ENCODE measurements at places on chromosomes 13 and 19.
A peak's percentile ranks its signal among the peaks of the same experiment; 100 is the strongest.

- no peak for DNase-seq
These were observed 66.4 kb downstream of the KLF12 start for GRCh38 chr13:74067818-74068217.

GRCh38 chr13:20997301-20998161 is 63.9 kb downstream of the LATS2 start:
- DNase-seq, result peak; percentile 95

DNA sequence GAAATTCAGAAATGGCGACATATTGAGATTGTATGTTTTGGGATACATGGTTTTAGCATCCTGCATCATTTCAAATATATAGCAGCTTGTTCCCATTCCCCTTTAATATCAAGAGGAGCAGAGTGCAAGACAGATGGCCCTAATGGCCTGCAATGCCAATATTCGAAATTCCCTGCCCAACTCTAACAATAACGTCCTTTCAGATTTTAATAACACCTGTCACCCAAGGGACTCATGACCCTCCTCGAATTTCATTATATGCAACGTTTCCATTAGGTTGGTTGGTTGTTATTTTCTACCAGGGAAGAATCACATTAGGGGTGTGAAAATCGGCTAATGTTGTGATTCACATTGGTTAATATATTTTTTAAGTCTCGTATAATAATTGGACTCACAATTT is 170.0 kb downstream of the TNFSF13B start:
- DNase-seq, result no peak

DNA sequence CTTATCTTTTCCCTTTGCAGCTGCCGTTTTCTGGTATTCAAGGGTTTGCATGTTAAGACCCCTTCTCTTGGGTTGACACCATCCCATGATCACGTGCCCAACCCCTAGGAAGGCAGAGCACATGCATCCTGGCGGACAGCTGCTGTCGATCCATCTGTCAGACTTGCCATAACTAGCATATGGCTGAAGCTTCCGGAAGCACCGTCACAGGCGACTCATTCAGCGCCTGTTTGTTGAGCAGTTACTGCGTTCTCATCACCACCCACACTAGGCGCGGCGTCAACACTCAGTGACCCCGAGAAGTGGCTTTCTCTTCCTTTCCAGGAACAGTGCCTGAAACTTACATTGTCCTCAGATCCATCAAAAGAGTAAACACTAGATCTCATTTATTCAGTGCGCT is 93.6 kb downstream of the SOX1 start:
- DNase-seq, result no peak

GRCh38 chr13:23180711-23181110 is at the start of gene SGCG:
TSS of gene SGCG (plus strand) at chr13:23180979. CDS start at chr13:23203695, 22,716 bp downstream.
- DNase-seq, result no peak

GRCh38 chr19:18432275-18433014 is 5.5 kb downstream of the ISYNA1 start:
- no peak for DNase-seq

GRCh38 chr13:109273326-109273751 is 513.0 kb downstream of the IRS2 start:
- DNase-seq, result no peak

GRCh38 chr13:30204564-30204963 is 102.8 kb downstream of the KATNAL1 start:
- no peak for DNase-seq

DNA sequence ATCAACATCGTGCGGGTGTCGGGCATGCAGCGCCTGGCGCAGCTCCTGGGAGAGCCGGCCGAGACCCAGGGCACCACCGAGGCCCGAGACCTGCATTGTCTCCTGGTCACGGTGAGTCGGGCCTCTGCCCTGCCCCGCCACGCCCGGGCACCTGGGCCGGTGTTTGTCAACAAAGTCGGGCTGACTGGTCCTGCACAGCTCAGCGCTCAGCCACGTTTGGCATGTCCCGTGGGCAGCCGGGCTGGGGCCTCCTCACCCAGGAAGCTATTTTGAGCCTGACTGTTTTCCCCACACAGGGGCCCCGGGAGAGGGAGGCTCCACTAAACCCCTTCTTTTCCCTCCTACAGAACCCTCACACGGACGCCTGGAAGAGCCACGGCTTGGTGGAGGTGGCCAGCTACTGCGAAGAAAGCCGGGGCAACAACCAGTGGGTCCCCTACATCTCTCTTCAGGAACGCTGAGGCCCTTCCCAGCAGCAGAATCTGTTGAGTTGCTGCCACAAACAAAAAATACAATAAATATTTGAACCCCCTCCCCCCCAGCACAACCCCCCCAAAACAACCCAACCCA is 1.3 kb downstream of the GADD45B start:
- DNase-seq, result no peak

DNA sequence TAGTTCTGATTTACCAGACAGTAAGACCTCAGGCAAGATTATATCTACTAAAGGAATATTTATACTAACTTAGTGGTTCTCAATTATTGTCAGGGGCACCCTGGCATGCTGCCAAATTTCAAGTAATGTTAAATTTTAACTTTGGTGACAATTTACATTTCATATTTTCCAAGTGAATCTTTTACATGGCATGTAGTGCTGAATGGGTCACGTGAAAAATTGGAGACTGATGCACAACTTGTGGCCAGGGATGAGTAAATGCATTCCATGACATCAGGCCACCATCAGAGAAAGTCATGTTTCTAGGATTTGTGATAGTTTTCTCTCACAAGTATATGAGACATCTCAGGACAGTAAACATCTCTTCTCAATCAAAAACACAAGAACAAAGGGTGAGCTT is 202.6 kb upstream of the SOX21 start:
- DNase-seq, result no peak

DNA sequence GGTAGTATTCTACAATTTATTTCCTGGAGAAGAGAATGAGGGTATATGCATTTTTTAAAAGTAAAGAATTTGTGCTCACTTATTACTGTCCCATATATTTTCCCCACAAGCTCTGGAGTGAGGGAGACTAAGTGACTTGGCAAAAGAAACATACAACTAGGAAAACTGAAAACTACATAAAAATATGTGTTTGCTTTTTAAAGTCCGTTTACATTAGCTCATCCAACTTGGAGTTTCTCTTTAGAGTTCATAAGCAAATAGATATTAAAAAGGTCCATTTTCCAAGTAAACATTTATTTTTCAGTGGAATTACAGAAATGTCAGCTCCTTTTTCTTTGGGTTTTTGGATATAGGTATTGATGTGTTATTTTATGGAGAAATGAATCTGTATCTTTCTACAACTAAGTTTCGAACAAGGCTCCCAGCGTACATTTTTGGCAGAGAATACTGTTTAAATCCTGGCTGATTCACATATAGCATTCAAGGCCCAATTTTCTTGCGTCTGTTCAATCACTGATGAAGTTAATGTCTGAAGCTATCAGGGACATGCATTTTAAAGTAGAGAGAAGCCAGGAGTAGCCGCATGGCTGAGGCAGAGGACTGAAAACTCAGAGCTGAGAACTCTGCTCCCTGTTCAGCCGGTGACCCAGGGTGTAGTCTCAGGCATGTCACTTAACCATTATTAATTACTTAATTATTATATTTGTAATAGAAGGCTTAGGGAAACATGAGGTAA is 729.4 kb downstream of the EFNB2 start:
- no peak for DNase-seq

DNA sequence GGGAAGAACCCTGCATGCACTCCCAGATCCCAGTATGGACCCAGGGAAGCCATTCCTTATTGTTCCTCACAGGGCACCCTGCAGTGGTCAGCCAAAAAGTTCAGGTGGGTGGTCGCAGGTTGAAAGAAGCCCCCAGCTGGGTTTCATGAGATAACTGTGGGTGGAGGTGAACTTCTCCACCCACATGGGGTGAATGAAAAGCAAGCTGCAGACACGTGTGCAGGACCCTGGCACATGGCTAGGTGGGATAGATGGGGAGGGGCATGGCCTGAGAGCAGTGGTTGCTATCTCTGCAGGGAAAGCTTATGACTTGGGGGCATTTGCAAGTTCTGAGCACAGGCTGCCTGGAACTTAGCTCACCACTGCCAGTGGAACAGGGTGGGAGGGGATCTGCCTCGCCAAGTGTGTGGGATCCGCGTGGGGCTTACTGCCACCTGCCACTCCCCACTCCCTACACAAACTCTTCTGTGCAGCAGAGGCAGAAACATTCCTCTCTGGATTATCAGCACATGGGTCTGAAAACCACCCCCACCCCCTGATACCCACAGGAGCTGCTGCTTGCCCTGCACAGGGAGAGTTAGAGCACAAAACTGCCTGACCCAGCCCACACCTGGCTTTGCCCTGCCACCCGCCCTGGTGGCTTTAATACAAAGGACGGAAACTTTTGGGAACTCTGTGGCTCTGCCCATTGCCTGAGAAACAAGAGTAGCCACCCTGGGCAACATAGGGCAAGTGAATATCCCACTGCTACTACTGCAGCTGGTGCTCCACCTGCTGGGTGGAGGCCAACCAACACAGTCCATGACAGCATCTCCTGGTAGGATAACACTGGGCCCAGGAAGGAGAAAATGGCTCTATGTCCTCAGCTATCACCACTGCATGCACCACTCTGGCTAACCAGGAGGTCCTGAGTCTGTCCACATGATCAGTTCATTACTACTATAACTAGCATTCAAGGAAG is 24.4 kb downstream of the PLA2G4C start:
- no peak for DNase-seq

DNA sequence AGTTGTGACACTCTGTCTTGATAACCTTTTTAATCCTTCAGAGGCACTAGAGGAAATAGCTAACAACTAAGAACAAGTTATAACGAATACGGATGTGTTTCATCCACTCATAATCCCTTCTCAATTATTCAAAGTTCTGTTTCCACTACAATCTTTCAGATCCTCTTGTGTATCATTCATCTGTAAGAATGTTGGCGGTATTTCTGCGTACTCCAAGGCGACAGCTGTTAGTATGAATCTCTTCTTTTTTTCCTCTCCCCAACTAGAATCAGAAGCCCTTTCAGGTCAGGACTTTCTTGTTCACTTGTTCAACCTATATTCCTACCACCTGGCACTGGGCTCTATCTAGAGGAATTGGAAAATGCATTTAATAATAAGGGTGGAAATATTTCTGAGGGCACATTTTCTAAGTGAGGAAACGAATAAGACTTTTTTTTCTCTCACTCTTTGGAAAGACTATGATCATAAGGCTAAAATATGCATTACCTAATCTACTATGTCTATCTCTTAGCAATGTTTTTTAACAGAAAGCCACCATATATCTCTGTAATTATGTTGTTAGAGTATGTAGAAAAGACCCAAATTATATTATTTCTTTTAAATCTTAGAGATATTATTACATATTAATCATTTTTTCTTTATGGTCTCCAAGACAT is 492.9 kb downstream of the PCDH20 start:
- DNase-seq, result no peak

GRCh38 chr13:19185086-19185864 is 3.7 kb upstream of the TUBA3C start:
- DNase-seq, result no peak

DNA sequence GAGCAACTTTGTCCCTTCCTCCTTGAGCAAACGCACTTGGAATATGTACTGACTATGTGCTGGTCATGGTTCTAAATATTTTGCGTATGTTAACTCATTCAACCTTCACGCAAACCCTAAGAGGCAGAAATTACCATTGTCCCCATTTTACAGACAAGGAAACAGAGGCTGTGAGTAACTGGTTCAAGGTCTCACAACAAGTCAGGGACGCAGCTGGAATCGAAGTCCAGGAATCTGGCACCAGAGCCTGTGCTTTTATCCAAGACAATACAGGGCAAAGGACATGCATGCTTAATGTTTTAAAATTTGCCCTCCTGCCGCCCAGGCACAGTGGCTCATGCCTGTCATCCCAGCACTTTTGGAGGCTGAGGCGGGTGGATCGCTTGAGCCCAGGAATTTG is 5.1 kb downstream of the FXYD5 start:
- DNase-seq, result no peak

DNA sequence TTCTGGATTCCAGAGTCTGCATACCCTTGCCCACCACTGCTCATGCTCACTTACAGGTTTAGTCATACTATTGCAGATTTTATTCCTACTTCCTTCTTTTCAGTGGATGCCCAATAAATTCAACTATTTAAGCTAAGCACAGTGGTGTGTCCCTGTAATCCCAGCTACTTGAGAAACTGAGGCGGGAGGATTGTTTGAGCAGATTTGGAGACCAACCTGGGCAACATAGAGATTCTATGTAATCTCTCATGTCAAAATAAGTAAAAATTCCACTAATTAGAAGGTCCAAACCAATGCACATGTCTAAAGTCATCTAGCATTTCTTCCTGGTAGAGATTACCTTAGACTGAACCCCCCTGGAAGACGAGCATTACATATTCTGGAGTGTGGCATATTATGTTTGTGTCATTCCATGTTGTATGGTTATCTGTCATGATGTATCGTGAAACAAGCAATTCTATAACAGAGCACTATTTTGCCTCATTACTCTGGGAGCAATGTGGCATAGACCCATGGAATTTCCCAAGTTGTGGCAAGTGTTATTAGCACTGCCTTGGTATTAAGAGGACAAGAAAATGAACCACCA is 8.3 kb downstream of the HMGB1 start:
- DNase-seq, result no peak

DNA sequence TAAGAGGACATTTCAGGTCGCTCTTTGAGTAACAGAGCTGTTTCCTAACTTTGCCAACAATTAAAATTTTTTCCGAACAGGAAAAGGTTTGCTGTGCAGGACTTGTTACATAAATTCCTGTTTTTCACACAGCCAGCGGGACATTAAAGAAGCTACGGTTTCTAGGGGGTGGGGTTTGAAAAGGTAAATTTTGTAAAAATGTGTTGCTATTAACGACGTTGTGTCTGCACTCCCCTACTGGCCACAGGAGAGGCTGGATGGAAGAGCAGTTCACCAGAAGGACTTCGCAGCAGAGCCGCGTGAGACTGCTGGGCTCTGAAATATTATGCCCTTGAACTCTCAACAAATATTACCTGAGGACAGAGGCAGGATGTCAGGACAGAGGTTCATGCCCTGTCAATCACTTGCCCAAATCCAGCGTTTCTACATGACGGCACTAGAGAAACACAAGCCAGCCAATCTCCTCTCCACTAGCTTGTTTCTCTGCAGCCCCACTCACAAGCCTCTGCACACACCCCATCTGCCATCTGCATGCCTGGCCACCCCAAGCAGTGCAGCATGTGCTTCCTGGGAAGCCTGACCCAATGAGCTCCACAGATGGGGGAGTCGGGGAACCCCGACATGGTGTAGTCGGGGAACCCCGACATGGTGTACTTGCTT is 102.0 kb downstream of the FOXO1 start:
- DNase-seq, result no peak

GRCh38 chr13:47017476-47017875 is 120.6 kb upstream of the HTR2A start:
- DNase-seq, result no peak

DNA sequence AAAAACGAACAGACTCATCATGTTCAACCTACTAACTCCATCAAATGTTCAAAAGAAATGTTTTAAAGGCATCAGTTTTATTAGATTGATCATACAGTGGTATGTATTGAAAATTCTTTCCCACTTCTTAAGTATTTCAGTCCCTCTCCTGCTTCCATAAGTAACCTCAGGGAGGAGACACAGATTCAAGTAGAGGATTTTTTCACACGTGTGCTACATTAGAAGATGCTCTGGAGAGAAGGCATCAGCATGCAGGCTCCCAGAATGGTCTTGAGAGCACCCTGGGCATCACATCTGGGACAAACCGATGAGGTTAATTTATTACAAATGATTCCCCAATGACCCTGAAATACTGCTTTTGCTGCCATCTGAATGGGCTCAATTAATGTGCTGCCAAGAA is 3.6 kb downstream of the GPR12 start:
- no peak for DNase-seq

- DNase-seq, result peak; percentile 46
These were observed 9.1 kb downstream of the LYL1 start for GRCh38 chr19:13093407-13094105.

GRCh38 chr19:13008926-13009787 is 13.9 kb downstream of the NFIX start:
- DNase-seq, result no peak

- DNase-seq, result no peak
These were observed 68.1 kb downstream of the ERCC5 start for GRCh38 chr13:102913914-102914313.

Data from AG09309 (cell line).